ENCODE measurements at places on chromosomes 13 and 19. TPM values are rescaled to one million over a fixed set of nuclear protein-coding genes. Genes with fewer than 3 reads are reported as not detected.

- DNase-seq, result no peak
These were observed 1.5 kb downstream of the ZNF235 start for GRCh38 chr19:44303320-44303719.

The IGFL3 gene
- not detected for total RNA-seq

The ATP4B gene
- not detected for total RNA-seq

GRCh38 chr13:78465250-78465649 is 138.1 kb downstream of the POU4F1 start:
- no peak for DNase-seq

- DNase-seq, result no peak
These were observed 58.2 kb downstream of the CDADC1 start for GRCh38 chr13:49305792-49306425.
